ENCODE measurements at places on chromosomes 12 and 14.
A peak's percentile ranks its signal among the peaks of the same experiment; 100 is the strongest.

GRCh38 chr14:52220924-52221811 is 46.3 kb upstream of the PTGDR start:
- no peak for DNase-seq

- peak; percentile 66 for DNase-seq
Measured at GRCh38 chr14:61188978-61189808, 91.9 kb downstream of the TMEM30B start.

GRCh38 chr14:96925422-96925821 is 128.2 kb downstream of the VRK1 start:
- DNase-seq, result no peak

- no peak for DNase-seq
Measured at GRCh38 chr14:100007254-100007653, 58.0 kb upstream of the EVL start.

- DNase-seq, result no peak
Measured at GRCh38 chr14:27566843-27567382, 969.1 kb upstream of the NOVA1 start.

DNA sequence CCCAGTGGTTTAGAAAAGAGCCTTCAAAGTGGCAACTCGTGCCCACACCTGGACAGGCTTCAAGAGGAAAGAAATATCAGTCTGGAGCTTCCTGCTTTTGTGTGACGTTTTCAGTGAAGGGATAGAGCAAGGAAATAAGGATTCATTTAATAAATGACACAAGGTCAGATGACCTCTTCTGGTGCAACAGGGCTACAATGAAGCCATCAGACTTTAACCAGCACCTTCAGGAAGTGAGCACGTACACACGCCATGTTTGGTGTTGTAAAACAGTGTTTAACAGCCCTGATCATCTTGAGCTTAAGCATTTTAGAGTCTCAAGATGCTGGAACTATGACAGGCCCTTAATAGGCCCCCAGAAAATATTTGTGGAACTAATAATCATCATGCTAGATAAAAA is 59.1 kb downstream of the CCDC60 start:
- DNase-seq, result no peak

DNA sequence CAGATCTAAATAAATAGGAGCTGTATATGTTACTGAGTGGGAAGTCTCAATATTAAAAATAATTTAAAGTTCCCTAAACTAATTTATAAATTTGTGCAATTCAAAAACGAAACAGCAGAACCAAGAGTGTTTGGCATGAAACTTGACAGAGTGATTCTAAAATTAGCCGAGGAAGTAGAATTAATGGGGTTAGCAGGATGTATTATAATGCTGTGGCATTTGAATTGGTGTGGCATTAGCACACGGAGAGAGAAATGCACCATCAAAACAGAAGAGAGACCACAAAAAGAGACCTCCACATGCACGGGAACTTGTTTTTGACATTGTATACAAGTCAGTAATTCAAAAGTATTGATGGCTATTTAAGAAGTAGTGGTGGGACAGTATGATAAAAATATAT is 366.0 kb upstream of the RGS6 start:
- DNase-seq, result no peak

GRCh38 chr14:23640524-23641141 is 4.5 kb downstream of the DHRS2 start:
- no peak for DNase-seq

DNA sequence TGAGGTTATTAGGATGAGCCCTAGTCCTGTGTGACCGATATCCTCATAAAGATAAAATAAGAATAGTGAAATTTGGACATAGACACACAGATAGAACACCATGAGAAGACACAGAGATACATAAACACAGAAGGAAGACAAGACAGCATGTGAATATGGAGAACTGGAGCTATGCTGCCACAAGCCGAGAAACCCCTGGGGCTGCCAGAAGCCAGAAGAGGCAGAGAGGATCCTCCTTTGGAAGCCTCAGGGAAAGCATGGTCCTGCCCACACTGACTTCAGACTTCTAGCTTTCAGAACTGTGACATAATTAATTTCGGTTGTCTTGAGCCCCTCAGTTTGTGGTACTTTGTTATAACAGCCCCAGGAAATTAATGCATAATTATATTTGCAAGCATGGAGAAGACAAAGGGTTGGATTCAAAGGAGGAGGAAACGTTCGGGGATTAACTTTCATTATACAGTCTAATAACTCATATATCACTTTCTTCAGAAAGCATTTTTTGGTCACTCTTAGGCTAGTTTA is 1501.8 kb upstream of the FLRT2 start:
- DNase-seq, result no peak

GRCh38 chr12:568486-568885 is 94.8 kb downstream of the NINJ2 start:
- no peak for DNase-seq

- no peak for DNase-seq
Measured at GRCh38 chr12:122029620-122030423, 8.1 kb downstream of the BCL7A start.

DNA sequence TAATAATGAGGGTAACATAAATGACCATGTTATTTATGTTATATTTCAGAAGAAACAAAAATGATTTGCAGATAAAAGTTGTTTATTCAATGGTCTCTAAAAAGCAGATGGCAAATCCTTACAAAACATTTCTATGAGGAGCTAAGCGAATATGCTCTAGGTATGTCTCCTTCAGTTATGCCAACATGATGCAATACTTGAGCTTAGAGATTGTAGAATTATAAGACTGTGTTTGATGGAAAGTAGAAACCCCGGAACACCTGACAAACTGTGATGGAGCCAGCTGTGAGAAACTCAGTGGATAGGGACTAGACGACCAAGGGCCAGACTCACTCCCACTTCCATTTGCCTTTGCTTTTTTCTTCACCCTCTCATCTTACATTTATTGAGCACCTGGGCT is 17.8 kb upstream of the NR1H4 start:
- no peak for DNase-seq

GRCh38 chr12:50084775-50085614 is at the start of gene SMARCD1:
Gene SMARCD1 (plus strand): TSS chr12:50085342. CDS start chr12:50085370, 28 bp downstream.
- DNase-seq, result peak; percentile 90

- no peak for DNase-seq
Measured at GRCh38 chr12:52151153-52151836, 40.5 kb downstream of the KRT80 start.

DNA sequence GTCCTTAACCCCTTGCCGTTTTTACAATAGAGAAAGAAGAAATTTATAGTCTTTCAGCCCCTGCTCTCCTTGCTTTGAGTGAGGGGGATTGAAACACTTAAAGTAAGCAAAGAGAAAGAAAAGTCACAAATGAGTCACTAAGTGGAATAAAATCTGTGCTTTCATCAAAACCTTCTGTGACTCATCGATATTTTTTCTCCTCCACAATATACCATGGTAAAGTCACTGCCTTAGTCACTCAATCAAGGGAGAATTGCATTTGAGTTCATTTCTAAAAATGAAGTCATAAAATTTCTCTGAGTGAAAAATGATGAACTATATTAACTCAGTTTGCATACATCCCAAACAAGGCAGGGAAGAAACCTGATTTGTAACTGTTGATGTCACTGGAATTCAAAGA is 470.3 kb downstream of the FOXG1 start:
- DNase-seq, result no peak

- DNase-seq, result no peak
Measured at GRCh38 chr14:99788713-99789112, 4.5 kb upstream of the EML1 start.

DNA sequence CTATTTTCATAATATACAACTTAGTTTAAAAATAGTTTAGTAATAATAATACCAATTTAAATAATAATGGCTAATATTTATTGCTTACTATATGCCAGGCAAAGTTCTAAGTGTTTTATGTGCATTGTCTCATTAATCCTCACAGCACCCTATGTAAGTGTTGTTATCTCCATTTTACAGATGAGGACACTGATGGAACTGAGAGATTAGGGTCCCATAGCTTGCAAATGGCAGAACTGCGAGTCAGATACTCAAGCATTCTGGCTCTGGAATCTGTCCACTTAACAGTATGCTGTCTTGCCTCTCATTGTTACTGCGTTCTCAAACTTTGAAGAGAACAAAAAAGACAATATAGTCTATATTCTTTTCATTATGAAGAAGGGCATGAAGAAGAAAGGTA is 19.0 kb downstream of the AP5M1 start:
- DNase-seq, result no peak

DNA sequence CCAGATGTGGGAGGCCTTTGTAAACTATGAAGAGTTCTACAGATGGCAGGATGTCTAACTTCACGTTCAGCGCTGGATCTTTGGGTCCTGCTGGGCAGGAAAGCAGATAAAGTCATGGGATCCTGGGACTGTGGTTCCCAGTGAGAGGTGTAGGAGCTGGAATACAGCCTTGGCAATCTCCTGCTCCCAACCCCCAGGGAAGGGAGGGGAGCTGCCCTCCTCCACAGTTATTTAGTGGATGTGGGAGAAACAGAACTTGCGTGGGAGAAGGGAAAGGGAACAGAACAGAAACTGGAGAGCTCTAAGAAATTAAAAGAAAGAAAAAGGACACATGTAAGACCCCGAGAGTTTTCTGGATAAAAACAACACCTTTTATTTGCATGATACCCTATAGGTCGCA is 37.0 kb downstream of the NUAK1 start:
- DNase-seq, result no peak

DNA sequence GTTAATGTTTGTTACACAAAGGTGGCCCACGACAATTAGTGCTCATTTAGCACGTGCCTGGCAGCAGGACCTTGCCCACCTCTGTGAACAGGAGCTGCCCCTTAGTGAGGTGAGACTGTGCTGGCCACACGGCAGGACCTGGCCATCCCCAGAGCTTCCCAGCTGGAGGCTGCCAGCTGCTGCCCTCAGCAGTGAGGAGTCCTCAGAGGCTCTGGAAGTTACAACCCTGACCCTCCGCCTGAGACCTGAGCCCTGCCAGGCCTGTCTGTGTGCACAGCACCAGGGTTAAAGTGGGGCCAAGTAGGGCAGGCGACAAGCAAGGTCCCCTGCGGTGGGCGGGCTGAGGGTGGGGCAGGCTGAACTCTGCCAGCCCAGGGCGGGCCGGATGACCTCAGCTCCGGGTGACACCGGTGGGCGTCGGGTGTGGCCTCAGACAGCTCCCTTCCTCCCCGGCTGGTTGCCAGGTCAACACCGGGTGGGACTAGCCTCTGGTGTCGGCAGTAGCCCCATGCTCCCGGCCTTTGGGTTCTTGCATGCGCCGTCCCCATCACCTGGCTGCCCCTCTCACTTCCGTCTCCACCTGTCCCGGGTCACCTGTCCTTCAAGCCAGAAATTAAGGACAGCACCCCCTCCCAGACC is 9.2 kb upstream of the LBHD2 start:
- peak; percentile 70 for DNase-seq
